Erythroblast (primary cell): ENCODE measurements at places on chromosomes 1 and 21.
A peak's percentile ranks its signal among the peaks of the same experiment; 100 is the strongest.

GRCh38 chr21:35679076-35679475 lies 381.2 kb downstream of the SETD4 start:
- no peak for DNase-seq

- DNase-seq = no peak
These were observed 52.1 kb upstream of the PRMT6 start for GRCh38 chr1:107004421-107004820.

DNA sequence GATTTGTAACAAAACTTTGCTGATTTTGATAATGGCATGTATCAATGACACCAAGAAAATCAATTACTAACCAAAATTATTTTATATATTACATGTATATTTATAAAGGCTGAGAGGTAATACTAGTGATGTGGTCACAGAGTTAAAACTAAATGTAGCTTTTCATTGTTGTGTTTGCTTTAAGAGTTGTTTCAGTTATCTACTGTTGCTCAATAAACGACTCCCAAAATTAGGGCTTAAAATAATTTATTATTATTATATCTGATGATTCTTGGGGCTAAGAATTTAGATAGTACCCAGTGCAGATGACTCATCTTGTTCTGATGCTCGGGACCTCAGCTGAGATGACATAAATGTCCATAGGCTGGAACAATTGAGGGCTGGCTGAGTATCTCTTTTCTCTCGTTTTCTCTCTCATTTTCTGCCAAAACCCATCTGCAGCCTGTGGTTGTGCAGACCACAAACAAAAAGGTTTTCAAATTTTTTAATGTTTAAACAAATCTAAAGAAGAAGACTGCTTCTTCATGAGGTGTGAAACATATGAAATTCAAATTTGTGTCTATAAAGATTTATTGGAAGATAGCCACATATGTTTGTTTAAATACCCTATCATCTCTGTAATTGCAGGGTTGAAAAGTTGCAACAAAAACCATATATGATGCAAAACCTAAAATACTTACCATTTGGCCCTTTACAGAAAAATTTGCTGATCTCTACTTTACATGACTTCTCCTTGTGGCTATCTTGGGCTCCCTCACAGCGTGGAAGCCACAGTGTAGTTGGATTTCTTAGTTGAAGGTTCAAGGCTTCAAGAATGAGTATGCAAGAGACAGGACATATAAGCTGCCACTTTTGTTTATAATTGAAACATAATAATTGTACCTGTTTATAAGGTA lies 14.8 kb upstream of the PTPRC start:
- DNase-seq = no peak

DNA sequence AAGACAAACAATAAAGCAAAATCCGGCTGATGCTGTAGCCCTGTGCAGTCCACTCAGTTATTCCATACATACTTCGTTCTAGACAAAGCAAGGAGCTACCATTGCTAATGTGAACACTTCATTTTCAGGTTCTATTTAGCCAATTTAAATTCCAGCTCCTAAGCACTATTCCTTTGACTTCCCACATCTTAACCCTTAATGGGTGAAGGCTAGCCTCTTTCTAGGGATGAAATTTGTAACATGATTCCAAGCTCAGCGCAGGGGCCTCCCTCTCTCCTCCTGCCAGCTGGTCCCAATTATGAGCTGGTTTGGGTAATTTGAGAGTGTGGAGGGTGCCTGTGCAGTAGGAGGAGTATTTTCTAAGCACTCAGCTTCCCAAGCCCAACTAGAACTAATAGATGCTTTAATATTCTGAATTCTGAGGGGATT lies 53.9 kb upstream of the PTGFRN start:
- DNase-seq = no peak

DNA sequence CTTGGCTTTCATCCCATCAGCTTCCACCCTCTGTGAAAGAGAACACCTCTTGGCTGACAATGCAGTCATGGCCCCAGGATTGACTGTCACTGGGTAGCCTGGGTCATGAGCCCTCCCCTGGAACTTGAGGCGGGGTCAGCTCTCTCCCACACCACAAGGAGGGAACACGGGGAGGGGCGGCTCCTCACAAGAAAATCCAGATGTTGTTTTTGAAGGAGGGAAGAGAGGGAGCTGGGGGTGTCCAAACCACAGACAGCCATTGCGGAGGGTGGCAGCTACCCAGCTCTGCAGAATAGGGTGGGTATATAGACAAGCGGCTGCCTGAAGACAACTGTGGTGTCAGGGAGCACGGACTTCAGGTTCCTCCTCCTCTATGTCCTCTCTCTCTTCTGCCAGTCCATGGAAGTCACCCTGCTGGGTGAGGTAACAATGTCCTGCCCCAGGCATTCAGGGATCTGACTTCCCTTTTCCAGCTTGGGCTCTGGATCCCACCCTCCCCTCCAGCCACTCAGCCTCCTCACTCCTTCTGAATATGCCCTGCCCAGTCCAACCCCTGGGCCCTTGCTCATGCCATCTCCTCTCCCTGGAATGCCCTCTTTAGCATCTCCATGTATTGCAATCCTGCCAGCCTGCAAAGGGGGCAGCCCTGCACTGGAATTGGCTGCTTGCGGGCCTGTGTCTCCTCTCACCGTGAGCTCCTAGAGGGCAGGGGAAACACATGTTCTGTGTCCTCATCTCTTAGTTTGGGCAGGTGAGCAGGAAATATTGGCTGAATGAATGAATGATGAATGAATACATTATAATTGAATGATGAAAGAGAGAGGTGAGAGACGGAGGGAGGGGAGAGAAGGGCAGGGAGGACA lies 60.9 kb upstream of the RUNX3 start:
- DNase-seq = no peak

GRCh38 chr1:205344066-205344928 lies 12.4 kb downstream of the KLHDC8A start:
- DNase-seq = peak; percentile 91
